ENCODE measurements at places on chromosomes 2 and 18.

GRCh38 chr2:120778244-120778643 lies 42.6 kb downstream of the GLI2 start:
- no peak for DNase-seq

GRCh38 chr2:62506421-62506750 lies 391 bp upstream of the TMEM17 start:
- DNase-seq, result no peak

- DNase-seq, result peak; percentile 1
Observed at GRCh38 chr2:239098288-239098970, 250.5 kb downstream of the TWIST2 start.

- no peak for DNase-seq
Observed at GRCh38 chr18:80231616-80232015, 15.7 kb downstream of the PARD6G start.

DNA sequence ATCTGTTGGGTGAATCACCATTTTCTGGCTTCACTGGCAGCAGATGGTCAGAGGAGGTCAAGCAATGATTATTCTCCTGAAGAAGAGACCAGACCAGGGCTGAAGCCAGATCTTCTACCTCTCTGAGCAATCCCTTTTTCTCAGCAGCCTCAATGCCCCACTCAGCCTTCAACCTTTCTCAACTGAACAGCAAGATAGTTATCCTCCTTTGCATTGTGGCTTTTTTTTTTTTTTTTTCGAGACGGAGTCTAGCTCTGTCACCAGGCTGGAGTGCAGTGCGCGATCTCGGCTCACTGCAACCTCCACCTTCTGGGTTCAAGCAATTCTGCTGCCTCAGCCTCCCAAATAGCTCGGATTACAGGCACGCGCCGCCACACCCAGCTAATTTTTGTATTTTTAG lies 50.5 kb downstream of the ZFP36L2 start:
- no peak for DNase-seq
